ENCODE measurements at places on chromosomes 4 and X. TPM values are rescaled to one million over a fixed set of nuclear protein-coding genes. Genes with fewer than 3 reads are reported as not detected.

The NAT8L gene
- total RNA-seq: 0.17 TPM

The ADH1B gene
- total RNA-seq: 20.9 TPM

The IBSP gene
- not detected for total RNA-seq

The MAGEH1 gene
- 11.6 TPM for total RNA-seq

DNA sequence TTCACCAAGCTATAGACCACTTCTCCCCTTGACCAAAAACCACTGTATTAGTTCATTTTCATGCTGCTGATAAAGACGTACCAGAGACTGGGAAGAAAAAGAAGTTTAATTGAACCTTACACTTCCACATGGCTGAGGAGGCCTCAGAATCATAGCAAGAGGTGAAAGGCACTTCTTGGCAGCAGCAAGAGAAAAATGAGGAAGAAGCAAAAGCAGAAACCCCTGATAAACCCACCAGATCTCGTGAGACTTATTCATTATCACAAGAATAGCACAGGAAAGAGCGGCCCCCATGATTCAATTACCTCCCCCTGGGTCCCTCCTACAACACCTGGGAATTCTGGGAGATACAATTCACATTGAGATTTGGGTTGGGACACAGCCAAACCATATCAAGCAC lies 97.8 kb downstream of the DOCK11 start:
- H3K4me1 ChIP-seq: no peaks in the 10 kb centered on the region
- no peak overlapping the region for H3K4me3 ChIP-seq
- no peaks in the 10 kb centered on the region for H3K36me3 ChIP-seq
- no peaks in the 10 kb centered on the region for H3K27me3 ChIP-seq
- no peak overlapping the region for H3K27ac ChIP-seq
- no peak for DNase-seq

GRCh38 chr4:113943863-113944262 lies 35.6 kb downstream of the ARSJ start:
- H3K27ac ChIP-seq: no peak overlapping the region
- H3K27me3 ChIP-seq: no peaks in the 10 kb centered on the region
- no peaks in the 10 kb centered on the region for H3K4me1 ChIP-seq
- no peak overlapping the region for H3K4me3 ChIP-seq

DNA sequence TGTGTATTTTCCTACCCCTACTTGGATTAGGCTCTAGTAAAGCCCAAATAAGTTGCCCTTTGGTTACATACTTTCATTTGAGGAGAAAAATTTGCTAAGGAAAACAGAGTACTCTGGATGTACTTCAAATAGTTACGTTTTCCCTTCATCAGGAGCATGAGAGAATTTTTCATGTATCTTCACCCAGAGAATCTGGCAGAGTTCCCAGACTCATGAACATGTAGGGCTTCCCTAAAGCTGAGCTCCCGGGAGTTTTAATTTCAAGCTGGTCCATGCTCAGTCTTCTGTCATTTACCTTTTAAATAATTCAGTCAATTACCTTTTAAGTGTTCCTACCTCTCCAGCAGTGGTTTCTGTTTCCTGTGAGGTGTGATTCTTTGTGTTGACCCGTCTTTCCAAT lies 367.5 kb upstream of the GRID2 start:
- no peaks in the 10 kb centered on the region for H3K36me3 ChIP-seq
- no peaks in the 10 kb centered on the region for H3K4me1 ChIP-seq
- no peaks in the 10 kb centered on the region for H3K27me3 ChIP-seq
- DNase-seq: no peak

DNA sequence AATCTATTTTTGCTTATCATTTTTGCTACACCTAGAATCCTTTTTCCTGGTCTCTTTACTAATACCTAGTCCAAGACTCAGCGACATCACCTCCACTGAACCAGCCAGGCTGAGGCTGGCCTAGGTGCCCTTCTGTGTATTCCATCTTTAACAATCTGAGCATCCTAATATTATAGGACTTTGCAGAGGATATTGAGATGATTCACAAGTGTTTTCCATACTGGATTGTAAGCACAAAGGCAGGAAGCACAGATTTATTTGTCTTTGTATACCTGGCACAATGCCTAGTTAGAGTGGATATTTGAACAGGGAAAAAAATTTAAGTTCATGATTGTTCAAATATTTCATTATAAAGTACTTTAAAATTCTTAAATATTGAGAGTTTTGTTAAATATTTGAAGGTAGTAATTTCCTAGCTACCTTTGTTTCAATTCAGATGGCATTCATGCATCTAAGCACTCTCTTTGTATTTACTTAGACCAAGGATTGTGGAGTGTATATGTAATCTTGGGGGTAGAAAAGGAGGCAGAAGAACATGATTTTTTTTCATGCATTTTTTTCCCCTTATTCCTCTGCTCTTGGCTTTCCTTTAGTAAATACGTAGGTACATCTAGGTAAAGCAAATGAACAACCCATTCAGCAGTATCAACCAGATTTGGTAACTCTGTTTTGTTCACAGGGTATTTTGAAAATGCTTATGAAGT lies 18.4 kb downstream of the SMARCA5 start:
- DNase-seq: no peak
- peak overlapping the region; percentile 11 for H3K27ac ChIP-seq
- peaks cover 10% of the 10 kb centered on the region for H3K36me3 ChIP-seq
- H3K4me3 ChIP-seq: no peak overlapping the region
- H3K4me1 ChIP-seq: peaks cover 7% of the 10 kb centered on the region

DNA sequence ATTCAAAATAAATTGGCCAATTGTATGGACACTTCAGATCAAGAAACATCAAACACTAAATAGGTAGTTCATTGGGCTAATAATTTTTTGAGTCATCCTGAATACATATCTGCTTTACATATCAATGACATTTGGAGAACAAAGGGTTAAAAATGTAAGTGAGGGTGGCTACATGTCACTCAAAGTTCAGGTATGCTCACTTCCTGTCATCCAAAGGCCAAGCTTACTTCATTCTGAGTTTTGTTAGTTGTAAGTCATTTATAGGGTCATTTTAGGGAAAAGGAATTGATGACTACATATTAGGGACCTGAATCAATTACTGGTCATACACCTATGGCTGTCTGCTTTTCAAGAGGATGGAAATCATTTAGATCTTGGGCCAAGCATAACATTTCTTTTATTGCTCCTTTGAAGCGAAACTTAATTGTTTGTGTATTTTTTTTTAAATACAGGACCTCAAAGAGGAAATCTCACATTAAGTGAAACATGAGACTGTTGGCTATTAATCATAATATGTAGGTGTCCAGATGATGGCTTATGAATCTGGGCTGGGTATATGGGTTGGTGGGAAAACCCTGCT lies 119.2 kb upstream of the LEF1 start:
- H3K4me3 ChIP-seq: no peak overlapping the region
- no peaks in the 10 kb centered on the region for H3K27me3 ChIP-seq
- DNase-seq: no peak
- H3K4me1 ChIP-seq: no peaks in the 10 kb centered on the region

DNA sequence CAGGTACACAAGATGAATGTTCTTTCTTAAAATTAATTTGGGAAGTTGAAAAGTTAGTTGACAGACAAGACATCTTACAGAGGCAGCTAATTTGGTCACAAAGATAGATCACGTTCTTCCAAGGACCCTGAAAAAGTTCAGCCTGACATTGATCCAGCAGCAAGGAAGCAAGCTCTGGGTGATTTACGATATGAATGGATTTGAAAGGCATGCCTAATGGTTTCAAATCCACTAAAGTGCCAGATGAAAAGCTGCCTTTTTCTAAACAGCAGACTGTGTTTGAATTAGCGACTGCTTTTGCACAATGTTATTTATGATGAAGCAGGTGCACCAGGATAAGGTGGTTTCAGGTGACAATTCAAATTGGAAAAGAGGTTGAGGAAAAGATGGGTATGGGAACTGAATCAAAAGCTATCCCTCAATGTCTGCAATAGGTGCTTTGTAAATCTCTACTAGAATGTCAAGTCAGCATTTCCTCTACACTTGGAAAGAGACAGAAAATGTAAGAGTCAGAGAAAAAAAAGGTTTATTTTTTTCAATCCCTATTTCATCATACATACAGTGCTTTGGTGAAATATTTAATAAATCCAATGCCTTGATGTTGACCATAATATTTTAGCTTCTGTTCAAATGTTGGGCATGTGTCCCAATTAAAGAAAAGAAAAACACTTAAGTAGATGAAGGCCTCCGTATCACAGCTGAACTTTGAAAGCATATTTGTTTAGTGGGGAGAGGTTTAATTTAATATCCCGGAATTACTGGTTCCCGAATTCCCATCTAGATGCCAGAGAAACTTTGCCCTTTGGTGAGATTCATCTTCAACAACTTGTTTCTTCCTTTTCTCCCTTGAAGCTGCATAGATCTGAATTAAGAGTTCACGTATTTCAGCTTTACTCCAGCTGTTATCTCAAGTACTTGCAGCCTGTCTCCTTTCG lies 6.0 kb downstream of the RASGEF1B start:
- H3K4me3 ChIP-seq: no peak overlapping the region
- peaks cover 18% of the 10 kb centered on the region for H3K4me1 ChIP-seq
- no peak for DNase-seq

GRCh38 chrX:134658760-134659023 lies 421 bp upstream of the PLAC1 start:
- no peak overlapping the region for H3K27ac ChIP-seq
- DNase-seq: no peak
- no peaks in the 10 kb centered on the region for H3K4me1 ChIP-seq
- H3K36me3 ChIP-seq: no peaks in the 10 kb centered on the region

DNA sequence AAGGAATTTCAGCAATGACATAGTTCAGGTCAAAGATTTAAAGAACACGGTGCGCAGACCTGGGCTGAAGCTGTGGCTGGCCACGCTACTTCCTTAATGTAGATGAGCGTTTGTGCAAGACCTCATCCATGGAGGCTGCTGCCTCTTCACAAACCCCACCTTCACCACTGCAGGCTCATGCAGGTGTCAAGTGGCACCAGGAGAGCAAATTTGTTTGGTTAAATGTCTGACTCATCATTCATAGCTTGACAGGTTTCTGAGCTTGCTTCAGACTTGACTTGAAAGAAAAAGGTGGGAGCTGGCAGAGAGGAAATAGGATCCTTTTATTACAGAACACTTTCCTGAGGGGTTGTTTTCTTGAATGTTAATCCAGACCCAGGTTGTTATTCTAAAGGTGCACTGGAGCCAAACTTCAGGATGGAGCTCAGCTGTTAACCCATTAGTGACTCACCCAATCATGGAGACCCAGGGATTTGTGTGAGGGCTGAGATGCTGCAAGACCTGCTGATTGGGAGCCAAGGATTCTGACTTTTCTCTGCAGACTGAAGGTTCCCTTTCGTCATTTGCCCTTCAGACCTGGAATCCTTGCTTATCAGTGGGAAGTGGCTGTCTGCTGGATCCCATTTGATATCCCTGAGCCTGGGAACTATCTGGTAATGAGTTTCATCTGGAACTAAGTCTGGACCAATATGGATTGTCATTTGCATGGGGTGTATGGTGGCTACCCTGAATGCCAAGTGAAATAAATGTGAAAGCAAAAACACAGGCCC lies 315.3 kb downstream of the PTTG2 start:
- H3K27me3 ChIP-seq: no peaks in the 10 kb centered on the region
- no peak for DNase-seq
- no peak overlapping the region for H3K27ac ChIP-seq
- H3K36me3 ChIP-seq: no peaks in the 10 kb centered on the region
- no peaks in the 10 kb centered on the region for H3K4me1 ChIP-seq

DNA sequence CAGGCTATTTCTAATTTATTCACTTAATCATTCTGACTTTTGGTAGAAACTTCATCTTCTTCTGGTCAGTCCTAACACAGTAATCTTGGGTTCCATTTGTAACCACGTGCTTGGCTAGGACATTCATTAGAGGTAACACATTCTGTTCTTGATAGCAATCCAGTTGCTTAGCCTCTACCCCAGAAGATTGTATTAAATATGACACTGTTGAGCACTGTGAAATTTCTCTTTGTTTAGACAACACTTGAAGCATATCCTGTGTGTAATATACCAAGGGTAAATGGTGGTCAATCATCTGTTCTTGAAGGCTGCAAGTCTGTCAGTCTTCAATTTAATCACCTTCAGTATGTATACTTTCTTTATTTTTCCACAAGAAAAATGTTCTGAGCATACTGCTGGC lies 523.0 kb downstream of the ANKRD50 start:
- no peak overlapping the region for H3K27ac ChIP-seq
- H3K36me3 ChIP-seq: no peaks in the 10 kb centered on the region
- H3K4me1 ChIP-seq: no peaks in the 10 kb centered on the region
- H3K4me3 ChIP-seq: no peak overlapping the region
- no peak for DNase-seq

Data from heart right ventricle (tissue), 16 donors.